SJCRH30 (cell line): ENCODE measurements at places on chromosomes 13 and 19.

DNA sequence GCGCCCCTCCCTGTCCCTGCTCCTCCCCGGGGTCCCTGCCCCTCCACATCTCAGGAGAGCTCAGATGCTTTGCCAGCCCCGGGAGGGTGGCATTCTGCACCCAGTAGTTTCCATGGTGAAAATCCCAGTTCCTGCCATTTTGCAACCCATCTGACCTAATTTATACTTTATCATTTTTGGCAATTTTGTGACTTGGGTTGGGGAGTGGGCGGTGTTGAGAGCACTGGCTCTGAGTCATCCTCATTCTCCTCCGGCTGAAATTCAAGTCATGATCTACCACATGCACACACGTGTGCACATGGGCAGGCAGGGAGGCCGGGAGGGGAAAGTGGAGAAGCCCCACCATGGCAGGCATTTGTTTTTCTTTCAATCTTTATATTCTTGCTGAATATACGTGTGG lies 208.6 kb downstream of the URI1 start:
- DNase-seq: no peak

GRCh38 chr13:44054525-44054924 lies 174.8 kb downstream of the LACC1 start:
- no peak for DNase-seq

DNA sequence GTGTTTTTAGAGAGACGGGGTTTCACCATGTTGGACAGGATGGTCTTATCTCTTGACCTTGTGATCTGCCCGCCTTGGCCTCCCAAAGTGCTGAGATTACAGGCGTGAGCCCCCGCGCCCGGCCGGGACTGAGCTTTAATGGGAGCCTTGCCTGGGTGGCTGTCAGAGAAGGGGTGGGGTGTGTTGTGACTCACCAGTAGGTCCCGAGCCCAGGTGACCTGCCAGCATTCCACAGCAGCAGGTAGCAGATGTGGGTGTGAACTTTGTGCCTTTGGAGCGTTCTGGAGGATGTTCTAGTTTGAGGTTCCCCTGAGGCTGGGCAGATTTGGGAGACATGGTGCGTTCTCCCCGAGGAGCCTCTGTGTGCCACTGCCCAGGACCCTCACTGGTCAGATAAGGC lies 7.1 kb upstream of the EPN1 start:
- no peak for DNase-seq

DNA sequence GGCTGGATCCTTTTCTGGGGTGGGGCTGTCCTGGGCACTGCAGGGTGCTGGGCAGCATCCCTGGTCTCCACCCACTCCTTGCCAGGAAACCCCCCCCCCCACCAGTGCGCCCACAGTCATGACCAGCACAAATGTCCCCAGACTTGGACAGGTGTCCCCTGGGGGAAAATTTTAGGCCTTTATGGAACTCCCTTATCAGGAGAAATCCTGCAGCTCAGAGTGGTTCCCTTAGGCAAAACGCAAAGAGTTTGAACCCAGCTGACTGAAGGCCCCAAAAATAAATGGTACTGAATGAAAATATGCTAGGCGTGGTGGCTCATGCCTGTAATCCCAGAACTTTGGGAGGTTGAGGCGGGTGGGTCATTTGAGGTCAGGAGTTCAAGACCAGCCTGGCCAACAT lies 51.8 kb downstream of the GADD45B start:
- DNase-seq: no peak

GRCh38 chr13:24671386-24672113 lies 8.7 kb upstream of the ATP12A start:
- DNase-seq: peak; percentile 77

DNA sequence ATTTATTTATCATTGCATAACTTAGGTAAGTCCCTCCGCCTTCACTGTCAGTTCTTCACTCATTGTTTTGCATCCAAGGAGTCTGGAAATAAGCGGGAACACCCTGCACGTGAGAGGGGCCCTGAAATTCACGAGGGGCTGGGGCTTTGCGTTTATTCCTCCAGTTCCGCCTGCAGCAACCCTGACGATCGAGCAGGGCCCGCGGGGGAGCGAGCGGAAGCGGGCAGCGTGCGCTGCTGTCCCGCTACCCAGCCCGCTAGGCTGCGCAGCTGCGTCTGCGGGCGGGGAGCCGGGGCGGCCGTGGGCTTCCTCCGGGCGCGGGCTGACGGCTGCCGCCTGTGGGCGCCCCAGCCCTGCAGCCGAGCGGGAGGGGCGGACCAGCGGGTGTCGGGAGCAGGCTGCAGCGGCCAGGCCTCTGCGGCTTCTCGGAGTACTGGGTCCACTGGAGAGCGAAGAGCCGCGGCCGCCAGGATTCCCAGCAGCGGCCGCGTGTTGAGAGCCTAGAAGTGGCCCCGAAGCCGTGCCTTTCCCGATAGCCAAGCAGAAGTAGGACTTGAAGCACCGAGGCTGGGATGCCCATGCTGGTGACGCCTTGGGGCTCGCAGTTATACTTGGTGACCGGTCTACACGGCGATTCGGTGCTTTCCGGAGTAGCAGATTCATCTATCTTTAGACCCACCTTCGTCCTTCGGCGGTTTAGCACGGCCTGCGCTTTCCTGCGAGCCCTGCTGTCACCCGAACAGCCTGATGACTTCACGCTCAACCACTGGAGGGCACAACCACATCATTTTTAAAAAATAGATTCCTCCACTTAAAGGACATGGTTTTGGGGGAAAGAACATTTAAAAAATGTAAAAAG lies 32.9 kb upstream of the SACS start:
- DNase-seq: peak; percentile 84

DNA sequence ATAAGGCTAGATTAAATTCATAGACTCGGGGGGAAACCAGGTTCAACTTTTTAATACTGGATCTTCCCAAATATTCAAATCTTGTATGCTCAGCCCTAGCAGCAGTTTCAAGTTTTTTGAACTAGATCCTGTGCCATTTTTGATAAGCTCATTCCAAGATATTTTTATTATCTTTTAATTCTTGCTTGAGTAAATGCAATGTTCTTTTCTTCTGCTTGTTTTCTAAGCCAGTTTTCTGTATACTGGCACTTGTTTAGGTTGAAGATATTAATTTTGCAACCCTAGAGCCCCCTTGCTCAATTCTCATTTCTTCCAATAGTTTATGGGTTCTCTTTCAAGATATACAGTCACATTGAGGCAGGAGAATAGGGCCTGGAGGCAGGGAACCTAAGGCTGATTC lies 13.1 kb upstream of the PNMA8C start:
- no peak for DNase-seq

DNA sequence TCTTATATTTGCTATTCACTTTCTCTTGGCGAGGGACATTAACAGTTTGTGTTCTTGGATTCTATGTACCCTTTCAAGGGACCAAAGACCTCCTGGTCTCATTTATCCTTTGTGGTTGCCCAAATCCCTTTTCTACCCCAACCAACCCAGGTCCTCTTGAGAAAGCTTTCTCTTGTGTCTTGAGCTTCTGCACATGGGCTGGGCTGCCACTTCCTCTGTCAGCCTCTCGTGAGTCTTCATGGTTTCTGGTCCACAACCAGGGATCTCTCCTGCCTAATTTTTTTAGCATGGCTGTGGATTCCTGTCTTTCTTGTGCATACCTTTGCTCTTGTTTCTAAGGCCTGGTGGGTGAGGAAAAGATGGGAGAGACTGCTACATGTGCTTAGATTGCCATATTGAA lies 14.9 kb downstream of the TIMM13 start:
- no peak for DNase-seq

- no peak for DNase-seq
Observed at GRCh38 chr13:112761701-112762689, 72.2 kb downstream of the ATP11A start.

DNA sequence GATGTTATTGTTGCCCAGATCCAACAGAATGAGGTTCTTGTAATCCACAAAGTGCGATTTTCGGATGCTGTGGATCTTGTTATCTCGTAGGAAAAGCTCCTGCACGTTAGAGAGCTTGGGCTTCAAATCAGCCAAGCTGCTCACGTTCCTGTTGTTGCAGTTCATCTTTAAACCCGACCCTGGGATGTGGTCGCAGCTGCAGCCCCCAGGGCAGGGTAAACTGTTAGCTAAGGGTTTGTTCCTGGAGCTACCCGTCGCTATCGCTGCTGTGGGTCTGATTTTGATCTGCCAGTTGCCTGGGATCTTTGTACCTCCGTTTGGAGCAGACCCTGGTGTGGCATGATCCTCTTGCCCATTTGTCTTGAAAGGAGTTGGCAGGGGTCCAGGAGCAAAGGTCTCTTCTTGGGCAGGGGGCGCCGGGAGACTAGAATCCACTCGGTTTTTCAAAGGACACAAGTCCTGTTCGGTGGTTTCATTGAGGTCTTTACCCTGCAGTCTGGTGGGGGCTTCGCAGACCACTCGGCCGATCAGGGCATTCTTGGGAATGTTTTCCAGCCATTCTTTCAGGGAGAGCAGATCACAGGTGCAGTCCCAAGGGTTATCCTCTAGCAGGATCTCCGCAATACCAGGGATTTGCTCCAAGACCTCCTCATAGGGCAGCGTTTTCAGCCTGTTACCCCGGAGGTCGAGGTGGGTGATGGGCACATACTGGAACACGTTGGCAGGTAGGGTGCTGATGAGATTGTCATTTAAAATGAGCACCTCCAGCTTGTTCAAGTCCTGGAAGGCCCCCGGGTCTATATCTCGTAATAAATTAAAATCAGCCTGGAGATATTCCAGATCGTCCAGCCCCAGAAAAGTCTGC lies 1.8 kb downstream of the SLITRK1 start:
- DNase-seq: no peak

- no peak for DNase-seq
Observed at GRCh38 chr13:60139272-60139671, 24.5 kb downstream of the DIAPH3 start.

DNA sequence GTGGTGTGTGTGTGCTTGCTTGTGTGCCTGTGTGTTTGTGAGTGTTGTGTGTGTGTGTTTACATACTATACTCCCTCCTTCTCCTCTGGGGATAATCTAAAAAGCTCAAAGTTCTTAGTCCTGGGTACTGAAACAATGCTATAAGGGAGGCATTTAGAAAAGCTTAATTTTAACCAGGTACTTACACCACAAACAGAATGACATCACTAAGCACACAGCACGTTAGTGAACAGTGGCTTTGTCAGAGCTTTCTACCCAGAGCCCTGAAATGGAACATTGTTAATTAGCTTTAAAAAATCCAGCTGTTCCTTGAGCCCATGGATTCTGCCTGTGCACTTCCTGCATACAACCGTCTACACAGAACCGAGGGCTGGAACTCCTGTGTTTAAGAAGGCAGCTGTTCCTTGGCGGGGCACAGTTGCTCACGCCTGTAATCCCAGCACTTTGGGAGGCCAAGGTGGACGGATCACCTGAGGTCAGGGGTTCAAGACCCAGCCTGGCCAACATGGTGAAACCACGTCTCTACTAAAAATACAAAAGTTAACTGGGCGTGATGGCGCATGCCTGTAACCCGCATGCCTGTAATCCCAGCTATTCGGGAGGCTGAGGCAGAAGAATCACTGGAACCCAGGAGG lies 69.6 kb upstream of the RNF113B start:
- DNase-seq: peak; percentile 95

DNA sequence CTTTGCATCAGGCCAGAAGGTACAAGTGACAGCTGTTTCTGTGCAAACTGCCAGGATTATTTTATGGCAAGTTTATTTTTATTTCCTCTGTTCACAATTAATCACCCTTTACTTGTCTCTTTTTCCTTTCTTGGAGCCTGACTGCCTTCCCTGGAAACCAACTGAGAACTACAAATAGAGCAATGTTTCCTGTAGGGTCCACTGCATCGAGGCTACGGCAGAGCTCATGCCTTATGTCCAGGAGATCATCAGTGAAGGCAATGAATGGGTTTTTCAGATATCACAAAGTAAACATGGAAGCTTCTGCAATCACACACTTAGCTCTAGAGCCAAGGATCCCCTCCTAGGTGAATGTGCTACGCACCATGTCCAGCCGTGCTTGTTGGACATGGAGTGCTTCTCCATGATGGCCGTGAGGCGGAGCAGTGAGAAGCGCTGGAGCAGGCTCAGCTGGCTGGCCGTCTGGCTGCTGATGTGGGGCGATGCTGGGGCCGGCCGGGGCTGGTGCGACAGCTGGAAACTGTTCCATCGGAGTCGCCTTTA lies 110.9 kb downstream of the KL start:
- peak; percentile 32 for DNase-seq

DNA sequence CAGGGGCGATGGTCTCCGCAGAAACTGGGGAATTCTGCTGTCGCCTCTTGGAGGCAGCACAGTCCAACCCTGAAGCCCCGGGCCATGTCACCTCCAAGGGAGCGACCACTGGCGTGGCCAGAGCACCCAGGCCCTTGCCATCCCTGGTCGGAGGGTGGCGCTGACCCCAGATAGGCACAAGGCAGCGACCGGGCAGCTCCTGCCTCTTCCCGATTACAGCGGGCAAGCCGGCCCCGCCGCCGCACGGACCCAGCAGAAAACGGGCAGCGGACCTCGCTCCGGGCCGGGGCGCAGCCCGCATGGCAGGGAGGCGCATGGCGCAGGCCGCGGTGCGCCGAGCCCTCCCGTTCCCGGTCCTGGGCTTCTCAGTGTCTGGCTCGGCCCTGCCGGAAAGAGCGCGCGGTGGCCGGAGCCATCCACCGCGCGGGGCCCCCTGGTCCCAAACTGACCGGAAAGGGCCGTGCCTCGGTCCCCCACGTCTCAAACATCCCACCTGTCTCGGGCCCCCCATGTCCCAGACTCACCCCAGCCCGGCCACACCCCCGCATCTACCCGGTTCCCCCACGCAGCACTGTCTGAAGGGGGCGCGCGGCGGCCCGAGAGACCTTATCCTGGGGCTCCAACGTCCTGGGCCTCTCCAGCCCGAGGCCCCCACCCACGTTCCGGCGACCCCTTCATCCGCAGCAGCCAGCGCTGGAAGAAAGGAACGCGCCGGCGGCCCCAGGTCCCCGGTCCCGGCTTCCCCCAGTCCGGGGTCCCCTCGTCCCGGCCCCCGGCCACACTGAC lies 727 bp downstream of the CERS1 start:
- peak; percentile 68 for DNase-seq

- no peak for DNase-seq
Observed at GRCh38 chr19:56148096-56148495, 7.0 kb downstream of the ZNF444 start.

- no peak for DNase-seq
Observed at GRCh38 chr13:22227895-22228294, 557.0 kb downstream of the FGF9 start.

DNA sequence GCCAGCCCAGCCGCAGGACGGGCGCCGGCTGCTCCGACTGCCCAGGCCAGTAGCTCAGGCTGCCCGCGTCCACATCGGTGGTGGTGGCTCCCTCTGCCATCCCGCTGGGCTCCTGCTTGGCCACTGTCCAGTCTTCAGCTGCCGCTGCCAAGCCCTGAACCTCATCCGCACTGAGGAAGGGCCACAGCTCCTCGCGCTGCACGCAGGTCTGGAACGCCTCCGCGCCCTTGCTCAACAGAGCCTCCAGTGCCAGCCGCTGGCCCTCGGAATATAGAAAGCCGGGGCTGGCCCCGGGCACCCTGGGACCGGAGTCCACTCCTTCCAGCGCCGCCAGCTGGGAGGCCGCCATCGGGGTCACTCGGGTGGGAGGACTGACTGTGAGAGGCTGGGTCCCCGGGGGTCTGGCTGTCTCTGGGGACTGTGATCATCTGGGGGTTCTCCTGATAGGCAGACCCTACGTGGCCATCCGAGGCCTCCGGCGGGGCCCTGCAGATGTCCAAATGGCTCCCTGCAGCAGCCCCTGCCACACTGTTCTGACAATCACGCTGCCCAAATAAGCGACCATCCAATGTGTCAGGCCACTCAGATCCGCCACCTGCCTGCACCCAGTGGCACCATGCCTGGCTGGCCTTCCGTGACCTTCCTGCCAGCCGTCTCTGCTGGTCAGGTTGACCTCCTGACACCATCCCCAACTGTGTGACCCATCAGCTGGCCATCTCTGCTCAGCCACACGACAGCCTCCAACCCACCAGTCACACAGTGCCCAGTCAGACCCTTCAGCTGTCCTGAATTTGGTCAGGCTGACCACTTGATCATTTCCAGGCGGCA lies 1.6 kb downstream of the FAM83E start:
- DNase-seq: no peak
